ENCODE measurements at places on chromosomes 4 and X.

GRCh38 chr4:7049295-7049694, 6.1 kb downstream of the TADA2B start:
- DNase-seq: no peak

GRCh38 chr4:10033191-10033881, 12.0 kb upstream of the SLC2A9 start:
- no peak for DNase-seq

- DNase-seq: no peak
Measured at GRCh38 chr4:72112514-72113156, 80.8 kb downstream of the NPFFR2 start.

DNA sequence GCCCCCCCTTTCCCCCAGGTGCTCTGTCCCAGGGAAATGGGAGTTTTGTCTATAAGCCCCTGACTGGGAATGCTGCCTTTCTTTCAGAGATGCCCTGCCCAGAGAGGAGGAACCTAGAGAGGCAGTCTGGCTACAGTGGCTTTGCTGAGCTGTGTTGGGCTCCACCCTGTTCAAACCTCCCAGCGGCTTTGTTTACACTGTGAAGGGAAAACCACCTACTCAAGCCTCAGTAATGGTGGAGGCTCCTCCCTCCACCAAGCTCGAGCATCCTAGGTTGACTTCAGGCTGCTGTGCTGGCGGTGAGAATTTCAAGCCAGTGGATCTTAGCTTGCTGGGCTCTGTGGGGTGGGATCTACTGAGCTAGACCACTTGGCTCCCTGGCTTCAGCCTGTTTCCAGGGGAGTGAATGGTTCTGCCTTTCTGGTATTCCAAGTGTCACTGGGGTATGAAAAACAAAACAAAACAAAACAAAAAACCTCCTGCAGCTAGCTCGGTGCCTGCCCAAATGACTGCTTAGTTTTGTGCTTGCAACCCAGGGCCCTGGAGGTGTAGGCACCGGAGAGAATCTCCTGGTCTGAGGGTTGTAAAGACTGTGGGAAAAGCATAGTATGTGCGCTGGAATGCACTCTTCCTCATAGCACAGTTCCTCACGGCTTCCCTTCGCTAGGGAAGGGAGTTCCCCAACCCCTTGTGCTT, 41.7 kb downstream of the ITM2A start:
- DNase-seq: peak; percentile 60

DNA sequence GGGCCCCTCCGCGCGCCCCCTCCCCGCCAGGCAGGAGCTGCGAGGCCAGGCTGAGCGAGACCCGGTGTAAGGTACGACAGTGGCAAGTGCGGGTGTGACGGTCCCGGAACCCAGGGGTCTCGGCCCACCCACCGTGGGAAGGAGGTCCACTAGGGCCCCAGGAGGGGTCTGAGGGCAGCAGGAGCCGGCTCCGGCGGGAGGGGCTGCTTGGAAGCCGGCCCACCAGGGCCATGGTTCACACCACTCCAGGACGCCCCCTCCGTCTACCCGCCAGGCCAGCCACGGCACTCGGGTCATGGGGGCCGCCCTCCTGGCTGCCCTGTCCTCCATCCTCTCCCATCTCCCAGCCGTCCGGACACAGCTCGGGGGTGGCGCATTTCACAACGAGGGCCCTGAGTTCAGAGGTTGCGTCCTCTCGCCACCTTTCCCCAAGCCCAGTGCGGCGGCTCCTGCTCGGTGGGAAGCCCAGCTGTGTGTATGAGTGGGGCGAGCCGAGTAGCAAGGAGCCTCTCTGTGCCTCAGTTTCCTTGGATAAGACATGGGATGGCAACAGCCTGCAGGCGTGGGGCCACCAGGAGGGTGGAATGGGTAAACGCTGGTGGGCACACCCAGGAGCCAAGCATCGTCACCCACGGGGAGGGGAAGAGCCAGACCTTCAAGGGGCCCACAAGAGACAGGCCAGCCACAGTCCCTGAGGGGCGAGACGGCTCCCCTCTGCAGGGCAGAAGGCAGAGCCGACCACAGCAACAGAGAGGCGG, 81.3 kb downstream of the FAM53A start:
- DNase-seq: peak; percentile 46

- DNase-seq: no peak
Measured at GRCh38 chr4:153728660-153729059, 31.2 kb downstream of the RNF175 start.

GRCh38 chr4:21387683-21388082, 560.9 kb downstream of the KCNIP4 start:
- no peak for DNase-seq

GRCh38 chrX:34877436-34877835, 65.2 kb upstream of the FAM47B start:
- DNase-seq: no peak
